Tracheal epithelial cell (primary cell): ENCODE measurements at places on chromosomes 7 and 10. TPM values are rescaled to one million over a fixed set of nuclear protein-coding genes. Genes with fewer than 3 reads are reported as not detected.

The FAM13C gene
- under 0.01 and 0.24 TPM in 2 replicates for total RNA-seq

The SEMA3E gene
- total RNA-seq, result under 0.01 and 0.96 TPM in 2 replicates

The NACAD gene
- total RNA-seq, result under 0.01 and 0.96 TPM in 2 replicates

The GBX1 gene
- 0.24 TPM in 1 of 2 replicates, not detected in the other for total RNA-seq
